Stimulated activated CD4-positive, alpha-beta T cell treated with anti-CD3 and anti-CD28 coated beads, TNF-alpha, amount 100 ng/mL, for 4 hours (primary cell): ENCODE measurements at places on chromosomes 12 and 14.

DNA sequence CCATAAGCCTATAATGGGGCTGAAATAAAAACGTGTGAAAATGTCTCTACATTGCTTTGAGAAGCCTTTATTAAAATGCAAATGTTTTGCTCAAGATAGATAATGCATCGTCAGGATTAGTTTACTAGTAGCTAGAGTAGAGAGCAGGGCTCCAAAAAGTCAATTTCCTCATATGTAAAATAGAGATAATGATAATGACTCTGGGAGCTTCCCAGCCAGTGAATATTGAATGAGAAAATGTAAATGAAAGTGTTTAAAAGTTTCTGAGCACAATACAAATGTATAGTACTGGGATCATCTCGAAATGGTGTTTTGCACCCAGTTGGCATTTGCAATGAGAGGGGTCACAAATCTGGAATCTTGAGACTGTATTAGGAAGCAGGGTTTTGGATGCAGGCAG, 135.3 kb downstream of the OTOGL start:
- DNase-seq: no peak

GRCh38 chr12:1918081-1918883, at the start of gene CACNA2D4:
Gene CACNA2D4, minus strand, starts transcription at chr12:1918652. Its CDS starts 179 bp downstream, at chr12:1918473.
- no peak for DNase-seq

GRCh38 chr14:89851106-89851505, 103.4 kb downstream of the EFCAB11 start:
- DNase-seq: no peak

DNA sequence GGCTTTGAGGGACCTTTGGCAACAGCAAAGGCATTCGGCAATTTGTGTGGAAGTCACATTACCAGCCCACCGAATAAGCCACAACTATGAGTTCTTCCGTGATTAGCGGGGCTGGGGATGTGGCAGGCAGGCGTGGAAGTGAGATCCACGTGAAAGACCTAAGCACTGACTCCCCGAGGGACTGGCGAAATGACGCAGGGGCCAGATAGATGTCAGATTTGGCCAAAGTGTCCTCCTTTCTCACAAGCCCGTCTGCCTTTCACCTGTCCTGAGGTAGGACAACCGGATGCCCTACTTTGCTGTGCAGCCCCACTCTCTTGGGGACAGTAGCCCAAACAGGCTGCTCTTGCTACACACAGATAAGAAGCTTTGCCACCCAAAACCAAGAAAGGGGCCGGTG, 54.5 kb downstream of the DPF3 start:
- no peak for DNase-seq

DNA sequence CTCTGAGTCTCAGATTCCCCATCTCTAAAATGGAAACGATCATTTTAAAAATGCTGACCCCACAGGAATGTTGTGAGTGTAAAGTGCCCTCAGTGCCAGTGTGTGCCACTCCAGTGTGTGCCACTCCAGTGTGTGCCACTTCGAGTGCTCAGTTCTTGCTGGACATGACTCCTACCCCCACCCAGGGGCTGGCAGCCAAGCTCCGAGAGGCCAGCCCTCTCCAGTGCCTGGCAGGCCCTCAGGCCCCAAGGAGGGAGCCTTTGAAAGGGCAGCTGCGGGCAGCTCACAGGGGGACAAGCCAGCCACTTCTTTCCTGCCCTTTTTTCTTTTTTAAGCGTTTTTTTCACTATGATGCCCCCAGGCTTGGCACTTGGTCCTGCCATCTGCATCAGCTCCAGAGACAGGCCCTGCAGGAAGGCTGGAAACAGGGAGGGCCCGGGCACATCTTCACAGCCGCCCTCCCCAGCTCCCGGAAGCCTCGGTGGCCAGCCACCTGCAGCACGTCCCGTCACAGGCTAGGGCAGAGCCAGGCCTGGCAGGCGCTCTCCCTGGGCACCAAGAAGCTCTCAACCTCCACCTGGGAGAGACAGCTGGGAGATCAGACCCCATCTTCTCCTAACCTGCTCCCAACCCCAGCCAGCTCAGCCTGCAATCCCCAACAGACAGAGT, 29.8 kb downstream of the NCOR2 start:
- DNase-seq: no peak

DNA sequence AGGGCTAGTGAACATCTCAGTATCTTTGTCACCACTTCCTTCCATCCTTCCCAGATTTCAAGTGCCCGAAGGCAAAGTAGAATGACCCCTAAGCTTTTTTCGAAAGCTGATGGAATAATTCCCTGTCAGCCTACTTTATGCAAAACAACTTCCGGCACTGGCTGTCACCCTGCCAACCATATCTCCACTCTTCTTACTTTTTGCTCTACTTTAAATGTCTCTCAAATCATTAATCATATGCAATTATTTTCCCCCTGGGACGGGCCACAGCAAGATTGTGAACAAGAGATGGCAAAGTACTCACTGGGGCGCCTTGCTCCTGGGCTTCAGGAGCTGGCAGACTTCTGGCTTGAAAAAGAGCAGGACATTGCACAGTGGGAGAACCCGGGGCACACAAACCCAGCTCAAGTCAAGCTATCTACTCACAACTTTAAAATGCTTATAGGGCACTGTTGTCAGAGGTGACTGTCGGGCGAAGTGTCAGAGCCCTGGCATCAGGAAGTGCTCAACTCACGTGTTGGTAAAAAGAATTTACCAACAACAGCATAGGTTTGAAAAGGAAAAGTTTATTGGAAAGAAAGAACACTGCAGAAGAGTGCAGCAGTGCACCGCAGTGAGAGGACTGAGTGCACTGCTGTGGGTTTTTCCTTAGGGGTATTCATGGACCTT, 373.5 kb downstream of the PAWR start:
- DNase-seq: no peak

DNA sequence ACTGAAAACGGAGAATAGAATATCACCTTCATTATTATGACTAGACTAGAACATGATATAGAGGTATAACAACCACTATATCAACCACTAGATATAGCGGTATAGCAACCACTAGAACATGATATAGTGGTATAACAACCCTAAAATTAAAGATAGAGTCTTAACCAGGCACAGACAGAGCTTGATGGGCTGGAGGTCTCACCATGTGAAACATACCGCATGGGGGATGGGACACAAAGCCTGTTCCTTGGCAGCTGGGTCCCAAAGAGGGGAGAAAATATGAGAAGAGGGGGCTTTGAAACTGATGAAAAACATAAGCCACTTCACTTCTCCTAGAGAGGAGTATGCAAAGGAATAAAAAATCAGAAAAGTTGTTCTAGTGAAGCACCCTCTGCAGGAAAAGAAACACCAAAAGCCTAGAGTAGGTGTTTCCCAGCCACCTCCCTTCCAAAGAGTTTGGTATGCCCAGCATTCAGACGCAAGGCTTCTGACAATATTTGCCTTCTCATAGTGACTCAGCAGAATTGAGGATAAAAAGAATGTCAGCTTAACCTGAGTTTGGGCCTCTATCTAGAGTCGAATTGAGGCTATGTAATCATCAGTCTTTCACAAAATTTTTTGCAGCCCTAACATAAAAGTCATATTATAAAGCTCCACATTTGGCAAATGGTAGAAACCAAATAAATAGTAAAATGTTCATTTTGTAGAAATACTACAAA, 316.4 kb downstream of the NOVA1 start:
- DNase-seq: no peak

- DNase-seq: no peak
Measured at GRCh38 chr14:61584331-61584741, 111.0 kb upstream of the HIF1A start.

DNA sequence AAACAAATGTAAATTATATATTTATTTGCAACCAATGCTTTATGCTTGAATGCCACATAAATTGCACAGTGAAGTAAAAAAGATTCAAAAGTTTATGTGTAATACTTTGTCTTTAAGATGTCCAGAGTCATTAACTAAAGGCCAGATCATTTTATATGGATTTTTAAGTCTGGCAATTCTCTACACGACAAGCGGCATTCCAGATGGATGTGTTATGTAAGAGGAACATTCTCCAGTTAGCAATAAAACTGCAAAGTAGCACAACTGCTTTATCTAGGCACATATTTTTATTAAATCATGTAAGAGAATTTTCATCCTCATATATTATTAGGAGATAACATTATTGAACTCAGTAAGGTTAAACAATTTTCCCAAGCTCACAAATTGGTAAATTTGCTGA, 1717.7 kb upstream of the SEL1L start:
- no peak for DNase-seq

DNA sequence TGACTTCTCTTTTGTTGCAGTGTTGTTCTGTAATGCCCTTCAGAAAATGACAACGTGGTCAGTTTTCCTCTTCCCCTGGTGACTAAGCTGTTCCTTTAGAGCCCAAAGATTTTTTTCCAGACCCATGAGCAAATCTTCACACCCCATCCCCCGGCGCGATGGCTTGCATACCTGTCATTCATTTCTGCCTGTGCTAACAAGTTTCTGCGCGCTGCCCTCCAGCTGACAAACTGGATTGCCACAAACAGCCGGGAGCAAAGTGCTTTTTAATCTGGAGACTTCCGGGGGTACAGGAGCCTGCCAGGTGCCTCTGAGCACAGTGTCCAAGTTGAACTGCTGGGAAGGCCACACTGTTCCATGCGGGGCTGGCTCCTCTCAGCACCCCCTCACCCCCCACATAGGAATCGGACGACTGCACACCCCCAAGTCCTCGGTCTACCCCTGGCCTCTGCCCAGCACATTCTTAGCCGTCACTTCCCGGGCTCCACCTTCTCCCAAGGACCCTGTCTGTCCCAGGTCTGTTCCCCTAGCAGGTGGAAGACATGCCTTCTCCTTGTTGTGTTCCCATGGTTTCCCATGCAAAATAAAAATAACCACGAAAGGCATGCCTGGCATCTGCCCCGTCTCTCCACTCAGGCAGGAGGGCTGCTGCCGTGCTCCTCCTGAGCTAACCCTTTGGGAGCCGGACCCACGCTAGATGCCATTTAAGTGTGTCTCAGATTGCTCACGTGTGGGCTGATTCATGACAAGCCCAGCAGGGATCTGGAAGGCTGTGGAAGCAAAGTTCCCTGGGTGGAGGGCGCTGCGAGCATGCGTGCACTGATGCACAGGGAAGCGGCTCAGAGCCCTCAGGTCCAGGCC, 14.1 kb downstream of the RILPL1 start:
- no peak for DNase-seq

DNA sequence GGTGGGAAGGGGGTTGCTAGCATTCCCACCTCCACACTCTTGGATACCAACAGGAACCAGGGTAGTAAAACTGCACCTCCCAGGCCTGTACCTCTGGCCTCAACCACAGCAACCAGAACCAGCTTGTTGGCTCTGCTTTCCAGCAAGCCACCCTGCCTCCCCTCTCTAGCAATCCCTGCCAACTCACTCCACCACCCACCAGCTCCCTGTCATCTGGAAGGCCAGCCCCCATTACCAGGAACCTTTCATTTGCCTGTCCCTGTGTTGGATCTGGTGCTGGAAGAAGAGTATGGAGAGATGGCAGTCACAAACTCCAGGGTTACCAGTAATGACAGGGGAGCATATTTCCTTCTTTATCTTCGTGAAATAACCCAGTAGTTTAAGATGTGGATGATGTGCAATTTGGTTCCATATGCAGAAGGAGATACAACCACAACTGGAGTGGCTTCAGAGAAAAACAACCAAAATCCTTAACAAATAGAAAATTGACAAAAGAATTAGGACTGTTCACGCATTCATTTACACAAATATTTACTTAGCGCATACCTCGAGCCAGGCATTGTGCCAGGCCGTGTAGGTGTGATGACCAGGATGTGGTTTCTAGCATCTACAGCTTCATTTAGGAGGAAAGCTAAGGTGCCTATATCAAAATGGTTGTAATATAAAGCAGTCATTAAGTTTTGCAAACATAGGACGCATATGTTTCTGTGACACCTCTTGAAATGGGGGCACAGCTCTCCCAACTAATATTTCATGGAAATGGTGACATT, 3.4 kb downstream of the B4GALNT3 start:
- DNase-seq: no peak

DNA sequence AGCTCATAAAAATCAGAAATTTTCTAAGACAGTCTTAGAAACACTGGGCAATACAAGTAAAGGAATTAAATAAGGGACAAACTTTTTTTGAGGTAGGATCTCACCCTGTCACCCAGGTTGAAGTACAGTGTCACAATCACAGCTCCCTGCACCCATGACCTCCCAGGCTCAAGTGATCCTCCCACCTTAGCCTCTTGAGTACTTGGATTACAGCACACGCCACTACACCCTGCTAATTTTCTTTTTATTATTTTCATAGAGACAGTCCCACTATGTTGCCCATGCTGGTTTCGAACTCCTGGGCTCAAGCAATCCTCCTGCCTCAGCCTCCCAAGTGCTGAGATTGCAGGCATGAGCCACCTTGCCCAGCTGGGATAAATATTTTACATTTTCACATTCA, 90.3 kb downstream of the USP15 start:
- no peak for DNase-seq

GRCh38 chr14:70909733-70910614, 2.7 kb downstream of the PCNX1 start:
- no peak for DNase-seq

DNA sequence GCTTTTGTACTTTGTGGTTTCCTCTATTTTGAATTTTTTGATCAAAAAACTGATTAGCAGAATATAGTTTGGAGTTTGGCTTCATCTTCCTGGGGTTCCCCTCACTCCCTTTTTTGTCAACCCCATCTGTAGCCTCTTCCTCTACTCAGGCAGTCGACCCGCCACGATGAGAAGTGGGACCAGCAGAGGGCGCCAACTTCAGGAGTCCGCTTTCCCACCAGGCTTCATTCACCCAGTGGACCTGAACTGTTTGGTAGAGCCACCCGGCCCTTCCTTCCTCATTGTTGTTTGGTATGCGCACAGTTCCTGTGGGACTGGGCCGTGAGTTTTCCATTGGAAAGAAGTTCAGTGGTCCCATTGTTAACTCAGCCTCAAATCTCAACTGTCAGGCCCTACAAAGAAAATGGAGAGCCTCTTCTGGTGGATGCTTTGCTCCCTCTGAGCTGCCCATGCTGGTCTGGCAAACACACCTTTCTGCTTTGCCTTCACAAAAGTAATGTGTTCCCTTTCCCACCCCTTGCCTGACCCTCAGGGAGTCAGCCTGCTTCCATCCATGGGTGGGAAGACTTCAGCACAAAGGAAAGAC, 21.7 kb downstream of the TMBIM6 start:
- peak; percentile 60 for DNase-seq

DNA sequence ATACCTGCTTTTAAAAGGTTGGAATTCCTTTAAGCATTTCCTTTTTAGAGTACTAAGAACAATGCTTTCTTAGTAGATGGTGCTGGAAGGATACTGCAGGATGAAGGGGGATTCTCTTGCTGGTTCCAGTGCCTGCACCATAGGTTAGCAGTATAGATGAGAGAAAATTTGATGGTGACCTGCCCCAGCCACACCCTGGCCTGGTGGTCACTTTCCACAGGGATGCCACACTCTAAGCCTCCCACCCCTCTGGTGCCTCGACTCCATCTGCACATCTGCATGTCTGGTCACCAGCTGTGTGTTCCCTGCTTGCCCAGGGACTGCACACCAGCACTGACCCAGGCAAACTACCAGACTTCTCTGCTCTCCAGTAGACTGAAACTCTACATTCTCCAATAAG, 19.1 kb downstream of the SLC2A3 start:
- no peak for DNase-seq

- no peak for DNase-seq
Measured at GRCh38 chr12:32706335-32707024, 27.4 kb downstream of the DNM1L start.
